Amygdala (tissue), 56 donors: ENCODE measurements at places on chromosomes 3 and 15.
A peak's percentile ranks its signal among the peaks of the same experiment; 100 is the strongest.

GRCh38 chr15:51825698-51826097 is 3.8 kb upstream of the TMOD3 start:
- DNase-seq, result no peak

GRCh38 chr15:43209059-43209824 is 11.6 kb downstream of the EPB42 start:
- DNase-seq, result no peak

DNA sequence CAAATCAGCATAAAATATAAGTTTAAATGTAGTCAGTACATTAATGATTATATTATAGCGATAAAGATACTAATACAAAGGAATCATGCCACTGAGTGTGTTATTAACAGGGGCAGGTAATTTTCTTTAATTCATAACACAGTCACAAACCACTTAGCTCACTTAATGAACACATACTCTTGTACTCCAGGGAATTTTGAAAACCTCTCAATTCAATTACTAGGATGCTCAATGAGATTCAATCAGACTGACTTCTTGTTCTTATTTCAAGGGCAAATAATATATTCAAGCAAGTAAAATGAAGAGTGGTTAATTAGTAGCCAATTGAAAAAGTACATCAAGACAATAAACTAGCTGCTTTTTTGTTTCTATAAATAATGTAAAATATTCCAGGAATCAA is 5.8 kb upstream of the SUCNR1 start:
- DNase-seq, result no peak

DNA sequence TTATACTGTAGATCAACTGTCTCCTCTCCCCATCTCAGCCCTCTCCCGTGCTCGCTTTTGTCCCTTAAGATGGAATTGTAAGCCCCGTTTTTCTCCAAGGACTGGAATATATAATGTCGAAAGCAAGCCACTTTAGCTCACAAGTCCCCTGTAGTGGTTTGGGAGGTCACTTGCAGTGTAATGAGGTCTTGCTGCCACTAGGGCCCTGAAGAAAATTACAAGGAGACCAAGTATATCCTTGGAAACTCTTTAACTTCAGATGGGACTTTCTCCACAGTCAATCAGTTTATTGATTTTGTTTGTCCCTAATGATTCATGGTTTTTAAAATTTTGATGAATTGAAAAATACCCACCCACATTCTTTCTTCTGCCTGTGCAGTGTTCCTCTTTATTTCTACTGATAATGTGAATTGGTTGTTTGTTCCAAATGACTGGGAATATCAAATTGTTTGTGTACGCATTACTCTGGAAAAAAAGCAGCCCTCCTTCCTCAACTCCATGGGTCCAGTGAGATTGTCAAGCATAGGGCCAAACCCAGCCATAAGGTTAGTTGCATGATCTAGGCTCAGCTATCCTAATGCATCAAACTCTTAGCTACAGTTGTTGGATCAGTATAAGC is 294.8 kb downstream of the MCTP2 start:
- DNase-seq, result no peak

GRCh38 chr15:62979252-62979651 is 63.3 kb upstream of the TPM1 start:
- no peak for DNase-seq

DNA sequence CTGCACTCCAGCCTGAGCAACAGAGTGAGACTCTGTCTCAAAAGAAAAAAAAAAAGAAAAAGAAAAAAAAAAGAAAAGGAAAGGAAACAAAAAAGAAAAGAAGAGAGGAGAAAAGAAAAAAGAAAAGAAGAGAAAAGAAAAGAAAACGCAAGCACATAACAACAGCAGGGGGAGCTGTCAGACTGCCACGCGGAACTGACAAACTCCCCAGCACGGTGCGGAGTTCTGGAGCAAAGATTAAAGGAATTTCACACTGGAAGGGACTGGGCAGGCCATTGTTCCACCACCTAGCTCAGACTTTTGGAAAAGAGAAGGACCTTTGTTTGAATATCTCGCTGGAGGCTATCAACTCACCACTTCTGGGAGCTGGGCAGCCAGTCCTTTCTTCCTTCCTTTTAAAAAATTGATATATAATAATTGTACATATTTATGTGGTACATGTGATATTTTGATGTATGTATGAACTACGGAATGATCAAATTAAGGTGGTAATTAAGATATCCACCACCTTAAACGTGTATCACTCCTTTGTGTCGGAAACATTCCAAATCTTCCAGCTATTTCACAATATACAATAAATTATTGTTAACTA is 40.5 kb downstream of the DPPA2 start:
- DNase-seq, result no peak

DNA sequence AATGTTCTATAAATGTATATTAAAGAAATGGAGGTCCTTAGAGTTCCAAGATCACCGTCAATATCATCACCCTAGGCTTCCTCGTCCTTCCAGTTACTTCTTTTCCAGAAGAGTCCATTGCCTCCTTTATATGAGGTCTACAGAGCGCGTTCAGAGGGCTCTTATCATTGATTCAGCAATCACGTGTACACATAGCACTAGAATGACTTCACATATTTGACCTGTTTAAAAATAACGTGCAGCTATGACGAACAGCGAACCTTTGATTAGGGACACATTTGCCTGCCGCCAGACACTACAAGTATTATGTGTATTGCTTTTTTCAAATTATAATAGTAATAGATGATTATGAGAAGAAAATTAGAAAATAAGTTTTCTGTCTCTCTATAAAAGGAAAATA is 26.0 kb downstream of the IGF1R start:
- no peak for DNase-seq

- DNase-seq, result no peak
Measured at GRCh38 chr3:56173601-56174000, 294.7 kb downstream of the ERC2 start.

DNA sequence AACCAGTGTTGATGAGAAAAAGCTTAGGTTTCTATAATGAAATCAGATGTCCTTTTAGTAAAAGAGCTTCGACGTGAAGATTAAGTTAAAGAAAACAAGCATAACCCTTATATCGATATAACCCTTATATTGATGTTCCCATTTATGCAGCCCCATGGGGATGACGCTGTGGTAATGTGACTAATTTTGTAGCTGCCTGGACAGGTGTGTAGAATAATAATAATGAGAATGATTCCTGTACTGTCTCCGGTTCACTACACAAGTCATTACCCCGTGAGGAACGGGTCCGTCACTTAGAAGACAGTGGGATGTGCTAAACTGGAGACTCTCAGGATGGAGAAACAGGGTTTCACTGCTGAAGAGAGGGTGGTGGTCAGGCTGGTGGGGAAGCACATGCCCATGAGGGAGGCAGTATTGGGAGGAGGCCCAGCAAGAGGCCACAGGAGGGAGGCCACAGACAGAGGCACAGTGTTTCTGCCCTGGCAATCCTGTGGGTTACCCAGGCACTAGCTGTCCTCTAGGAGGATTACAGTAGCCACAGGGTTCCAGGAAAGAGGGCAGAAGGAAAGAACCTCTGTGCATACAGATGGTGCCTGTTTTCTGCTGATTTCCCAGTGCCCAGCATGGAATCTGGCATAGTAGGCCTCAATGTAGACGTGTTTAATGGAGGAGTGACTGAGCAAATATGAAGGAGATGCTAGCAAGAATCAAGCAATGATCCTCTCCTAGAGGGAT is 191.1 kb upstream of the TSC22D2 start:
- no peak for DNase-seq

DNA sequence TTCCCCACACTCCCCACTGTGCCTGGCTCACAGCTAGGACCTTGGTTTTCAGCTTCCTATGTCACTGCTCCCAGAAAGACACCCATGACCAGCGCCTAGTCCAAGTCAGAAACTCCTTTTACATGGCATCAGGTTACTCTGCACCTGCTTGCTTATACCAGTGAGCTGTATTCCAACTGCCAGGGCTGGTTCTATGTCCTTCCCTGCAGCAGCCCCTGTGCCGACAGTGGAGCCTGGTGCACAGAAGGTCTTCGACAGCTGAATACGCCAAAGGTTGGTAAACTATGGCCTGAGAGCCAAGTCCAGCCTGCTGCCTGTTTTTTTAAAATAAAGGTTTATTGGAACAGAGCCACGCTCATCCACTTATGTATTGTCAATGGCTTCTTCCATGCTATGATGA is 102.5 kb downstream of the IQSEC1 start:
- DNase-seq, result no peak

- no peak for DNase-seq
Measured at GRCh38 chr3:133820129-133820528, 14.5 kb downstream of the SRPRB start.

DNA sequence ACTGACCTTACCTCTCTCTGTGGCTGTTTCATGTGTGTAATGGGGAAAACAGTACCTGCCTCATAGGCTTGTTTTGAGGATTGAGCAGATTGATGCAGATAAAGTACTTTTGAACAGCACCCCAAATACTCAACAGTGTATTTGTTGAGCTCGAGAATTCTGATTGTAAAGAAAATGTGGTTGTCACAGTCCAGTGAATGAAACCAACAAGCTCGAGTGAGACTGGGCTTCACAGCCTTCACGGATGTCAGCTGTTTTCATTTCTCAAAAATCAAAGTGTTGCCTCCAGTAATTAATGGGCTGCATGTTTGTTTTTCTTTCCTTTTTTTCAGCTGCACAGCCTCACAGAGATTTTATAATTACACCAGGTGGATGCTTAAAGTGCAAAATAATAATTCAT is 43.7 kb downstream of the PARP15 start:
- no peak for DNase-seq

DNA sequence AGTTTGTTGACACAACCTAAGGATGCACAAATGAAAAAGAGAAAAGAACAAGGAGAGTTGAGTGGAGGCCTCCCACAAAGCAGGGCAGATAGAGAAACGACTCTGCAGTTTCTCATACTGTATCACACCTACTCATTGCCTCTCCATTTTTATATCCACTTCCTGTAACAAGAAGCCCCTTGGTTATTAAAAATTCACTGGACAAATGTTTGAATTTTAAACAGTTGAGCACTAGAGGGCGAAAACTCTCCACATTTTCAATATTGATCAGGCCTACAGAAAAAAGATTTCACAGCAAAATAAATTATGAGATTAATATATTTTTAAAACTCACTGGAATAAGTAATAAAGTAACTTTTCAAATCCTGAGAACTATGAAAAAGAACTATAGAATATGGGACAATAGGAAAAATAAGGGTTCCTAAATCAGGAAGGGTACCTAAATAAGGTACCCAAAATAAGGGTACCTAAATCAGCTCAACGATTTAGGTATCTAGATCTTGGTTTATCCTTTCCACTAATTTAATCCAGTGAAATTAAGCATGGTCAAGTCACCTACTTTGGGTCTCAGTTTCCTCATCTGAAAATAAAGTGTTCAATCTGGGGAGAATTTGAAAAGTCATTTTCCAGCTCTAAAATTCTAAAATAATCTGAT is 47.0 kb upstream of the PPIB start:
- DNase-seq, result no peak

DNA sequence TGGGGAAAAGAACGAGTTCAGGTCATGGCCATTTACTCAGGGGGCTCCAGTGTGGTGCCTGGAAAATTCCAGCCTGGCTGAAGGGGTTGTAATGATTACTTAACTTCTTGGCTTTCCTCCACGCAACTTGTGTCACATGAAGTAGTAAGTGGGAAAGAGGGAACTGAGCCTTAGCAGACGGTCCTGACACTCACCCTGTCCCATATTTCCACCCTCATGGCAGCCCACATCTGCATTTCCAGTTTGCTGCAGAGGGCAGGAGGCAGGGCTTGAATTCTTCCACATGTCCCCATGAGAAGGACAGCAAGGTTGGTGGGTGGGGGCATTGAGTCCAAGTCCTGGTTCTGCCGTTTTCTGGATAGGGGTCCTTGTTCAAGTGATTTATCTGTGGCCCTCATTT is 7.8 kb upstream of the CAMP start:
- peak; percentile 11 for DNase-seq

GRCh38 chr15:58134886-58135285 is 3.3 kb upstream of the AQP9 start:
- DNase-seq, result no peak

GRCh38 chr3:161171639-161172552 is 49.2 kb upstream of the NMD3 start:
- no peak for DNase-seq

GRCh38 chr15:90261811-90262210 is 3.7 kb upstream of the NGRN start:
- DNase-seq, result no peak

DNA sequence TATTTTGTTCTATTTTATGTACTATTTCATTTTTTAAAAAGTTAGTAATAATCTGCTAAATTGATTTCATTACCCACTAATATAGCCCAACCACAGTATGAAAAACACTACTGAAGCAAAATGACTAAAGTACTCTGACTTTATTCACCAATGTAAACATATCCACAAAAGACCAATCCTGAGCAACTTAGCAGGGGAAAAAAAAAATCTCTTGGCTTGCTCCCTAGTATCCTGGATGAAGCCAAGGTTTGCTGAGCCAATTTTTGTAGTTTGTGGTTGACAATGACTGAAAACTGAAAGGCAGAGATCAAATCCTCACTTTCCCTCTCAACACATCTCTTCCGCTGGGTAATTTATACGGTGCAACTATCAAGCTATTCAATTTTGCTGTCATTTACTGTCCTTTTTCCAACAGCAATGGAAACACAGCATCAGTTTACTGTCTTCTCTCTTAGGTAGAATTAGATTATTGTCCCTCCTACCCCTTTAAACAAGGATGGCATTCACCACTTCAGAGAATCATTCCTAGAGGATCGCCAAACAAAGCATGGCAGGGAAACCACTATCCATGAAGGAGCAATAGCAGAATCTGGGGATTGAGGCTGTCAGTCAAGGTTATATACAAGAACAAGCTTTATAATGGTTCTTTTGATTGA is 149.7 kb downstream of the THRB start:
- no peak for DNase-seq

- DNase-seq, result no peak
Measured at GRCh38 chr3:178634975-178635374, 98.7 kb downstream of the KCNMB2 start.
